ENCODE measurements at places on chromosomes 6 and 20. TPM values are rescaled to one million over a fixed set of nuclear protein-coding genes. Genes with fewer than 3 reads are reported as not detected.

Gene ECT2L
- 0.40 TPM for total RNA-seq

Gene GGTLC1
- total RNA-seq: not detected

Gene SPTLC3
- total RNA-seq: 28.5 TPM

- DNase-seq: no peak
These were observed 104.3 kb upstream of the MRPS10 start for GRCh38 chr6:42321976-42322375.

DNA sequence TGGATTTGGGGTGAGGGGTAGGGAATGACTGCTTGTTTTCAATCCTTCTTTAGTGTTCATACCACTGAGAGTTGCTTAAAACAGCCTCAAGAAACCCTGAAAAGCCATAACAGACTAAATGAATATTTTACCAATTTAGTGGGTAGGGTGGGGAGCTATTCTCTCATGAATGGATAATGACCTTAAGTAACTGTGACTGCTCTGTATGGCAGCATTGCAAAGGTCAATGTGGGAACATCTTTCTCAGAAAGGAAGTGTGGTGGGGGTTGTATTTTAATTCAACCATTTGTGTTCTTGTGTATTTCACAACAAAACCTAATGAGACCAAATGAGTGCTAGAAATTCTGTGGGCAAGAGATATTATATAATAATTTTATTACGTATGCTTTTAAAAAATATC, 55.7 kb downstream of the PHACTR2 start:
- no peak for DNase-seq
